ENCODE measurements at places on chromosomes 11 and 22. TPM values are rescaled to one million over a fixed set of nuclear protein-coding genes. Genes with fewer than 3 reads are reported as not detected.

Gene CRYBB2
- total RNA-seq = 1.4 TPM

DNA sequence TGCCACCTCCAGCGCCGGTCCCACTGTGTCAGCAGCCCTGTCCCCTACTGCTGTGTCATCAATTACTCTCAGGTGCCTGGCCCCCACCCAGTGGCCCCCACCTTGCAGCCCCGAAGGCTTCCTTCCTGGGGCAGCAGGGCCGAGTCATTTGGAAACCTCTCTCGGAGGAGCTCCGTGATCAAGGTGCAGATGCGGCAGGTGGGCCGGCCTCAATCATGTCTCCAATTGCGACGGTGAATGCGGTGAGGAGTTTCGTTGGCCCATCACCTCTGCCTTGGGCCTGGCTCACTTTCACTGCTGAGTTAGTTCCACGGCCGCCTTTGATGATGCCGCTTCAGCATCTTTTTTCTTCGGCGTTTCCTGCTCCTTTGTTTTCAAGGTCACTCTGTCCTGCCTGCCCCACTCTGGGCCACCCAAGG is 11.3 kb upstream of the CXCR5 start:
- no peaks in the 10 kb centered on the region for H3K36me3 ChIP-seq
- DNase-seq = no peak
- no peak overlapping the region for H3K27ac ChIP-seq
- H3K27me3 ChIP-seq = no peaks in the 10 kb centered on the region
- no peaks in the 10 kb centered on the region for H3K4me1 ChIP-seq
- no peak overlapping the region for H3K4me3 ChIP-seq

- no peak overlapping the region for H3K27ac ChIP-seq
- H3K4me3 ChIP-seq = no peak overlapping the region
- DNase-seq = no peak
- H3K27me3 ChIP-seq = no peaks in the 10 kb centered on the region
- H3K4me1 ChIP-seq = no peaks in the 10 kb centered on the region
- H3K36me3 ChIP-seq = peaks cover 6% of the 10 kb centered on the region
These were observed 9.5 kb downstream of the SDHD start for GRCh38 chr11:112096194-112096593.

Gene WNT7B
- not detected for total RNA-seq

GRCh38 chr22:20131859-20132685 is 468 bp downstream of the ZDHHC8 start:
- no peaks in the 10 kb centered on the region for H3K27me3 ChIP-seq
- H3K4me1 ChIP-seq = peaks cover 6% of the 10 kb centered on the region
- no peak for DNase-seq
- H3K27ac ChIP-seq = no peak overlapping the region
- peak overlapping the region; percentile 69 for H3K4me3 ChIP-seq
- H3K36me3 ChIP-seq = no peaks in the 10 kb centered on the region

- H3K4me1 ChIP-seq = peaks cover 11% of the 10 kb centered on the region
- H3K36me3 ChIP-seq = no peaks in the 10 kb centered on the region
- H3K27me3 ChIP-seq = no peaks in the 10 kb centered on the region
- DNase-seq = no peak
- no peak overlapping the region for H3K4me3 ChIP-seq
- H3K27ac ChIP-seq = no peak overlapping the region
These were observed 2.4 kb upstream of the SCARF2 start for GRCh38 chr22:20439928-20440575.

Gene GRIK4
- 0.74 TPM for total RNA-seq

- no peaks in the 10 kb centered on the region for H3K27me3 ChIP-seq
- peaks cover 14% of the 10 kb centered on the region for H3K4me1 ChIP-seq
- H3K36me3 ChIP-seq = no peaks in the 10 kb centered on the region
These were observed 101.6 kb upstream of the B3GAT1 start for GRCh38 chr11:134513585-134514120.

All from endothelial cell of umbilical vein (primary cell).